RCC 7860 (cell line): ENCODE measurements at places on chromosomes 13 and 19.
A peak's percentile ranks its signal among the peaks of the same experiment; 100 is the strongest.

GRCh38 chr19:49968279-49968922 is 7.4 kb upstream of the SIGLEC11 start:
- no peak for DNase-seq

GRCh38 chr13:104837756-104838155 is 1697.7 kb downstream of the EFNB2 start:
- DNase-seq, result no peak

DNA sequence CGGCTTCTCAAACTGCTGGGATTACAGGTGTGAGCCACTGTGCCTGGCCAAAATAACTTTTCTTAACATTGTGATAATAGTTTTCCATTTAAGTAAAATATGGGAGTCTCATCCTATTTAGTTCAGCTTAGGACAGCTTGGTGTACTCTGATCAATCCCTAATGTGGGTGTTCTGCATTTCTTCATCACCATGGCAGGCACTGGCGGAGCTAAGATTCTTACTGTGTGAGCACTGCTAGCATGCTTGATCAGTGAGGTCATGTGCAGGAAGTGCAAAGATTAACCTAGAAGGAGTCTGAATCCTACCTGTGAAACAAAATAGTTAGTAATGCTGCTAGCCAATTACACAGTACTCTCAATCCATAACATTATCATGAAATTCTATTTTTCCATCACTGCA is 1684.2 kb upstream of the SLC10A2 start:
- DNase-seq, result peak; percentile 70

- no peak for DNase-seq
These were observed 426.9 kb downstream of the PCDH9 start for GRCh38 chr13:66803013-66803807.

GRCh38 chr13:98069985-98070384 is 72.9 kb upstream of the FARP1 start:
- DNase-seq, result no peak

- no peak for DNase-seq
These were observed 53.1 kb downstream of the FOXO1 start for GRCh38 chr13:40613192-40613818.

DNA sequence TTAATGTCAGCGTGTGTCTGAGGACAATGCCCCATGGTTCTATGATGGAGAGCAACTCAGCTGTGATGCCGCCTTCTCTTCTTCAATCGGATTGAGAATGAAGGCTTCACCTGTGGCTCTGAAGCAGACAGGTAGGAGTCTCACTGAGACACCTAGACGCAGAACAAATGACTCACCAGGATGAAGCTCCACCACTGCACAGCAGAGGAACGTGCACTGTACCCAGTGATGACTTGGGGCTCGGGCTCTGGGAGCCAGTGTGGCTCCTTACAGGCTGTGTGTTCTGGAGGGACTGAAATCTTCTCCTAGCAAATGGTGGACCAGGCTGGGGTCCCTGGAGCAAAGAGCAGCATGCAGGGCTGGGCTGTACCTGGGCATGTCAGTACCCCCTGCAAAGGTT is 44.0 kb downstream of the CCDC70 start:
- no peak for DNase-seq

DNA sequence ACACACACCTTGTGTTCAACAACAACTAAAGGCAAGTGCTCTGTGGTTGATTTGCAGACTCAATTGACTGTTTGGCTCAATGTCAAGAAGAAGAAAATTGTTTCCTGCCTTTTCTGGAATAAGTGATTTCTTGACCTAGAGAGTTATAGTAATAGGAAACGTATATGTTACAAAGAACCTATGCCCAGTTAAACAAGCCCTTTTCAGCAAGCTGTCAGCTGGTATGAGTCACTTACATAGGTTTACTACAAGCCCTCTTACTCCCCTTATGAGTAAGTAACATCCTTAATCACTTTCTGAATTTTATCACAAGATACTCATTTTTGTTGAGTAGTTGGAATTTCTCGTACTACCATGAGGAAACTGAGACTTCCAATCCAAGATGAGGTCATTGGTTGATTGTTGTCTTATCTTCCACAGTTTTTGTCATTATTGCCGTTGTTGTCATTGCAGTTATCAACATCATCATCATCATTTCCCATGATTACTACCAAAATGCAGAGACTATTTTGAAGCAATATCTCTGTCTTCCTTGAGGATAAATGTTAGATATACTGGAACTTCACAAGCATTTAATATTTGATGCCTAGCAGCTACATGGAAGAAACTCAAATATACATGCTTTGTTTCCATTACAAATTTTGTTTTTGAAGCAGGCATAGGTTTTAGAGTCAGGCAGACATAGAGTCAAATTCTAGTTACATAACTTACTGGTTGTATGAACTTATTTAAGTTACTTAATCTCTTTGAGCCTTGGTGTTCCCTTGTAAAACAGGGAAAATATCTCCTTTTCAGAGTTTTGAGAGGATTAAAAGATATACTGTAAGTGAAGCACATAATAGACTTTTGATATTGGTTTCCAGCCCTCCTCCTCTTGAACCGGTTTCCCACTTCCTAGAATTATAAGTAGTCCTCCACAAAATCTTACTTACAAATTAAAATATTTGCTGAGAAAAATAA is 106.0 kb downstream of the RAP2A start:
- DNase-seq, result no peak

GRCh38 chr19:47755762-47756626 is 10.6 kb downstream of the NOP53 start:
- no peak for DNase-seq

DNA sequence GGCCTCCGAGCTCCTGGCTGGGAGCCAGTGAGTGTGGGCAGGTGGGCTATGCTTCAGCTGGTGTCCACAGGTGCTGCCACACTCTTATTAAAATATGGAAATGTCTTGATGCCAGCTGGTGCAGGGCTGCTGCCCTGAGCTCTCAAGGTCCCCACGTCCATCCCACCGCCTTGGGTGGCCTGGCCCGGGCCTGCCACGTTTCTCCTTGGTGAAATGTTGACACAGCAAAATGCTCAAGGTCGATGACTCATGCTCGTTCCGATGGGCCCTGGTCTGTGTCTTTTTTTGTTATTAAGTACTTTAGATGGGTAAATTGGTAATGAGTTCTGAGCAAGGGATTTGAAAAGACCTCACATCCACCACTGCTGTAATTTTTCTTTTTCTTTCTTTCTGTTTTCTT is 524.7 kb downstream of the MYO16 start:
- no peak for DNase-seq

- DNase-seq, result no peak
These were observed 248.4 kb upstream of the TSHZ3 start for GRCh38 chr19:31597616-31598015.

DNA sequence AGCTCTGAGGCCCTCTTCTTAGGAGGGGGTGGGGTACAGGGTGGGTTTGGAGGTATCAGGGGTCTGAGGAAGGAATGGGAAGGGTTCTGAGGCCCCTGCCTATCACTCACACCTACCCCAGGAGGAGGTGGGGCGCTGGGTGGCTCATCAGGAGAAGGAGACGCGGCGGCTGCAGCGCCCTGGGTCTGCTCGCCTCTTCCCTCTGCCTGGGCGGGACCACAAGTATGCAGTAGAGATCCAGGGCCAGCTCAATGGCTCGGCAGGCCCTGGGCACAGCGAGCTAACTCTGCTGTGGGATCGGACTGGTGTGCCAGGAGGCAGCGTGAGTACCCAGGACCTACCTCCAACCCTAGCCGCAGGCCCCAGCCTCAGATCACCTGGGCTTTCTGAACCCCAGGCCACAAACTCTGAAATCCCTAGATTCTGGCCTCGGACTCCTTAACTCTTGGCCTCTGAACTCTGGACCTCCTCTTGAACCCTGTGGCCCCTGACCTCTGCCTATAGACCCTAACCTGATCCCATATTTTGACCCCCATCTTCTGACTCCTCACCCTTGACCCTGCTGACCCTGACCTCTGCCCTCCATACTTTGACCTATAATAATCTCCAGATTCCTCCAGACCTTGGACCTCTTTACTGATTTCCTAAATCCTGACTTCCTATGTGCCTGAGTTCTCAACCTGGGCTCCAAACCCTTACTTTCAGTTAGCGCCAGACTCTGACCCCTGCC is 24.1 kb downstream of the MEGF8 start:
- no peak for DNase-seq

- no peak for DNase-seq
These were observed 169.4 kb downstream of the OLFM4 start for GRCh38 chr13:53198017-53198416.

- no peak for DNase-seq
These were observed 209.9 kb downstream of the TEX29 start for GRCh38 chr13:111530137-111530870.

DNA sequence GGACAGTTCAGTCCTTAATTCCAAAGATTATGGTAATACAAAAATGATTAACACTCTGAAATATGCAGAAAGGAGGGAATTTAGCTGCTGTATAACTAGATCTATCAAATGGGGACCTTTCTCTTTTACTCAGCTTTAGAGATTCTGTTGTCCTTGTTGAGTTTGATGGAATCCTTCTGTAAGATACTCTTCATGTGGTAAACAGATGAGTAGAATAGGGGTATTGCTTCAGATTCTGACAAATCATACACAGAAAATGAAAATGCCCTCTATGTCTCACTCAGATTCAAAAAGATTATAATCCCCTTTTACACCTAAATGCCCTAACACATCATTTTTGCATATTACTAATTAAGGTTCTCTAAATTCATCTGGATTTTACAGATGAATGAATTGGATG is 50.7 kb downstream of the ARHGAP35 start:
- DNase-seq, result no peak

GRCh38 chr13:25864116-25864515 is 187.7 kb downstream of the SHISA2 start:
- no peak for DNase-seq

GRCh38 chr13:28497143-28497876 is 2.4 kb upstream of the FLT1 start:
- no peak for DNase-seq

- no peak for DNase-seq
These were observed 1356.5 kb upstream of the SLC10A2 start for GRCh38 chr13:104422668-104423067.

DNA sequence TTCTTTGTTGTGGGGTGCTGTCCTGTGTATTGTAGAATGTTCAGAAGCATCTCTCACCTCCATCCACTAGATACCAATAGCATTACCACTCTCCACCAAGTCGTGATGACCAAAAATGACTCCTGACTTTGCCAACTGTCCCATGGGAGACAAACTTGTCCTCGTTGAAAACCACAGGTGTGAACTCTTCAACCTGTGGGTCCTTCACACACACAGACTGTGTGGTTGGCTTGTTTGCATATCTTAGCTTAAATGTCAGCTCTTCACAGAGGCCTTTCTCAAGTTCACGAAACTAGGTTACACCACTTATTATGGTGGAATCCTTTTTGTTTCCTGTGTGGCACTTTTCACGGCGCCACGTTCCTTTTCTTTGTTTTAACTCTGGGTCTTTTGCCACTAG is 6.8 kb downstream of the GPC5 start:
- DNase-seq, result no peak

DNA sequence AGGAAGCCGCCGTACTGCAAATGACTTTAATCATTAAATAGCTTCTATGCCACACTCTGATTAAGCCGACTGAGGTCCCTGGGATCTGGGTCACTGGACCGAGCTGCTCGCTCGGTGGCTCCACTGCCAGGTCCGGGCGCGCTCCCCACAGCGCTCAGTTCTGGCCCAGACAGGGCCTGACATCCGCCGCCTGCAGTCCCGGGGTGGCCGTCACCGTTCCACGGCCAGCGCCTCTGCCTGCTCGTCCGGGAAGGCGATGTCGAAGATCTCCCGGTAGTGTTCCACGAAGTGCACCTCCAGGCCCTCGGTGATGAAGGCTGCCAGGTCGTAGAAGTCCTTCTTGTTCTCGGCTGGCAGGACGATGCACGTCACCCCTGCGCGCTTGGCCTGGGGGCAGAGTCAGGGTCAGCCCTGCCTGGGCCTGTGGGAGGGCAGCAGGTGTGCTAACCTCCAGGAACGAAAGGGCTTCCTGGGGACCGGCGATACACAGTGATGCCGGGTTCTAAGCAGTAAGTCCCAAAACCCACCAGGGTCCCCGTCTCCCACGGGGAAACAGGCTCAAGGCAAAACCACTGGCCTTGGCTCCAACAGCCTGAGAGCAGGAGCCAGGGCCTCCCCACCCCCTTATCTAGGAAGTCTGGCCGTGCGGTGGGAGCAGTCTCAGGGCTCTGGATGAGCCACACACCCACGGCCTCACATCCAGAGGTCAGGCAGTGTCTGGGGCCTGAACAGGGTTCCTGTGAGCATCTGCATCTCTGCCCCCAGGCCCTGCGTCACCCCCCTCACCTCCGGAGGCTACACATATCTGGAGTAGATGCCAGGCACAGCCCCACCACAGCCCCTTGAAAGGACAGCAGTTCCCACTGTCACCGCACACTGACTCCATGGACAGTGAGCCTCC is 2.0 kb downstream of the RPL36 start:
- no peak for DNase-seq

- DNase-seq, result no peak
These were observed 420.8 kb upstream of the GPC6 start for GRCh38 chr13:92805766-92806165.

GRCh38 chr19:46850228-46851203 is at the start of gene AP2S1:
AP2S1 (minus strand) TSS chr19:46850846; CDS start chr19:46850766, 80 bp downstream.
- DNase-seq, result peak; percentile 96

GRCh38 chr19:45878043-45878794 is 7.7 kb downstream of the IRF2BP1 start:
- DNase-seq, result no peak

GRCh38 chr19:6861683-6862286 is 25.6 kb upstream of the ADGRE1 start:
- DNase-seq, result no peak

- no peak for DNase-seq
These were observed 61.5 kb downstream of the DOCK9 start for GRCh38 chr13:98916403-98916802.

- DNase-seq, result no peak
These were observed 6.3 kb downstream of the DACT3 start for GRCh38 chr19:46654621-46655152.

DNA sequence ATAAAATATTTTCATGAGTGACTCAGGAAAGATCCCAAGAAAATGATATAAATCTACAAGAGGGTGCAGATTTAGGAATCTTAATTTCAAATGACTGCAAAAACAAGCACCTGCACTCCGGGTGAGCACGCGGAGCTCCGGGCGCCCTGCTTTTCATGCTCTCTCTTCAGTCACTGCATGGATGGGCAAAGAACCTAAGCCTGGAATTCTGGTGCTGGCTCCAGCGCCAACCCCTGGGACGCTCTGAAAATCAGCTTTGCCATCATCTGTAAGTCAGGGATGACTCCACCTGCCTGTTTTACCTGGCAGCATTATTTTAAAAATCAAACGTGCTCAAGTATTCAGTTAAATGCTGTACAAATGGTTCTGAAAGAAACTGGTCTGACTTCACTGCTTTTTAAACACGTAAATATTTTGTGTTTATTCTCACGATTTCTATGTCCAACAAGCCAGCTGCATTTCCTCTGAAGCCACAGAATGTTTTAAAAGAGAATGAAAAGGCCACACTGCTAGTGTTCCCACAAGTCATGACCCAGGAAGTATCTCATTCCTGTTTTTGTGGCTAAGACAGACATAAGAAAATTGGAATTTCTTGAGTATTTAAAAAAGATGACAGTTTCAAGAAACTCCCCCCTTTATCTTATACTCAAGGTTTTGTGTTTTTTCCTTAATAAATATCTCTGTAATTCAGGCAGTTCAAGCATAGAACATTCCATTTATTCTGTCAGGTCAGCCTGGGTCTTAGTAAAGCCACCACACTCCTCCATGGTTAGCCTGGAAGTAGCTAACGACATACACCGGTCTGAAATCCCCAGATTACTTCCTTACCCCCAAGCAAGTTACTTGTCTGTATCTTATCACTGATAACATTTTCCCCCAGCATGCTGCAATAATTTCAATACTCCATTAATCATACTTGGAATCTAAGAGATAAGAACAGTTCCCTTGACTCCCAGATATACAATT is 81.1 kb downstream of the COL4A1 start:
- DNase-seq, result peak; percentile 52
